ENCODE measurements at places on chromosomes 16 and 17.

DNA sequence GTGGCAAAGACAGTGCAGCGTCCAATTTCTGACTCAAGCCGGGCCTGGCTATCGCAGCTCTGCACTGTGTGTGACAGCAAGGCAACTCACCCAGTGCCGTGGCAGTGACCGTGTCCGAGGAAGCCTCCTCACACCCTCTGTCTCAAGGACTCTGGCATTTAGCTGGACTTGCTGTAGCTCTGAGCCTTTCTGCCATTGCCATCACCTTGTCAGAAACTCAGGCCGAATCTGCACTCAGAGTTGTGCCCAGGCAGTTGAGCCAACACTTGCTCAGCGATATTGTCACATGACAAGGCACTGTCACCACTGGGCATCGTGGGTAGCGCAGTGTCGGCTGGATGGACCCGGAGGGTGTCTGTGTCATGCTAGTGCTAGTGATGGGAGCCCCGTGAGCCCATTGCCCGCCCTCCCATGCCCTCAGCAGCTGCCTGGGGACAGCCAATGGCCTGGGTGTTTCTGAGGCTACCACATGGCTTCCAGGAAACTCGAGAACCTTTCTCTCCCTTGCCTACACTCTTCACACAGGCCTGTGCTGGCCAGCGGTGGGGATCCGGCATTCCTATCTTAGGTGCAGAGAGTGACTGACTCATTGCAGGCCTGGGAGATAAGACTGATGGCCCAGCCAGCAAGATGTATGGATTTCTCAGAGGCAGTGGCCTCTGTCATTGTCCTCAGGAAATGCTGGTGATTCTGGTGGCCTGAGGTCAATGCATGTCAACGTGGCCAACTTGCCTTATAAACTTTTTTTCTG lies 22.1 kb upstream of the STH start:
- DNase-seq = no peak

- no peak for DNase-seq
These were observed 54.9 kb downstream of the SDR42E1 start for GRCh38 chr16:81956213-81956948.

DNA sequence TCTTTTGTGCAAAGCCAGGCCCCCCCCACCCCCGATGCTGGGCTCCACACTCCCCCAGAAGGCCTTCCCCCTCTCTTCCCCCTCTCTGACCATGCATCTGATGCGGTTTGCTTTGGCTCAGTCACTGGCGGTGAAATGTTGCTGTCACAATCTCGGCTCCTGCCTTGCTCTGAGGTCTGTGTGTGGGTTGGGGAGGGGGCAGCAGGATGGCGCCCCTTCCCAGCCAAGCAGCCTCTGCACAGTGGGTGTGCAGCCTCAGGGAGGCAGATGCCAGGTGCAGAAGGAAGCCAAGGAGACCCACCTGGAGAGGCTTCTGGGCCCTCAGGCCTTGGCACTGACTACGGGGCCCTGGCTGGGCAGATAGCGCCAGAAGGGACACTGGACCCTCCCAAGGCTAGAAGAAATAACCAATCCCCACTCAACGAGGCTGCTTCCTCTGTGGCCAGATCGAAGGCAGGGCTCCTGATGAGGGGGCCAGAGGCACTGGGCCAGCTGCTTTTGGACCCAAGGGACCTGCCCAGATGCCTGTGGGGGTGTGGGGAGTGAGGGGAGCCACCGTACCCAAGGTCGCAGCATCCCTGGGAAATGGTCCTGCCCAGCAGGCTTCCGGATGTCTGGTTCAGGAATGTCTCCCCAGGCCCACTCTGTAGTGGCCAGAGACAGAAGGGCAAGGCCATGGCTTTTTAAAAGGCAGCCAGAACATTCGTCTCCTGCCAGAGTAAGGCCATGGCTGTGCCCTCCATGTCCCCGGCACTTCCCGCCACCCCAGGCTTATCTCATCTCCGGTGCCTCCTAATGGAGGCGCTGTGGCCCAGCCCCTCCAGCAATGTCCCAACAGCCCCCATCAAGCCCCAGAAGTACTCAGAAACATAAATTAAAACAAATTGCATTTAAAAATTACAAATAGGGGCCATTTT lies 43.4 kb upstream of the SLC38A10 start:
- DNase-seq = no peak

GRCh38 chr16:85936816-85937215 lies 37.9 kb downstream of the IRF8 start:
- no peak for DNase-seq

DNA sequence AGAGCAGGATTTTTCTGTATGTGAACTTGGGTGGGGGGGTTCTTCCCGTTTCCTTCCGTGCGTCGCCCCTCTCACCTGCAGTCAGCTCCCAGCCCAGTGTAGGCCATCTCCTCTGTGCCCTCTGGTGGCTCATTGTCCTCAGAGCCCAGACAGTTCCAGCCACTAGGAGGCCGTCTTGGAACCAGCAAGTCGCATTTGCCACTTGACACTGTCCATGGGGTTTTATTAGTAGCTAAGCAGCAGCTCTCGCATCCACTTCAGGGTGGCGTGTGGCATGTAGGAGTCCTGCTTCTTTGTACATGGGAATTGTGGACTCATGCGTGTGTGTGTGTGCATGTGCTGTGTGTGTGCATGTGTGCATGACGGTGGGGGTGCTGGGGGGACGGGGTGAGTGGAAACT lies 74.0 kb downstream of the SEC14L1 start:
- DNase-seq = no peak

- DNase-seq = no peak
These were observed 67.8 kb upstream of the SOX9 start for GRCh38 chr17:72053036-72053435.

DNA sequence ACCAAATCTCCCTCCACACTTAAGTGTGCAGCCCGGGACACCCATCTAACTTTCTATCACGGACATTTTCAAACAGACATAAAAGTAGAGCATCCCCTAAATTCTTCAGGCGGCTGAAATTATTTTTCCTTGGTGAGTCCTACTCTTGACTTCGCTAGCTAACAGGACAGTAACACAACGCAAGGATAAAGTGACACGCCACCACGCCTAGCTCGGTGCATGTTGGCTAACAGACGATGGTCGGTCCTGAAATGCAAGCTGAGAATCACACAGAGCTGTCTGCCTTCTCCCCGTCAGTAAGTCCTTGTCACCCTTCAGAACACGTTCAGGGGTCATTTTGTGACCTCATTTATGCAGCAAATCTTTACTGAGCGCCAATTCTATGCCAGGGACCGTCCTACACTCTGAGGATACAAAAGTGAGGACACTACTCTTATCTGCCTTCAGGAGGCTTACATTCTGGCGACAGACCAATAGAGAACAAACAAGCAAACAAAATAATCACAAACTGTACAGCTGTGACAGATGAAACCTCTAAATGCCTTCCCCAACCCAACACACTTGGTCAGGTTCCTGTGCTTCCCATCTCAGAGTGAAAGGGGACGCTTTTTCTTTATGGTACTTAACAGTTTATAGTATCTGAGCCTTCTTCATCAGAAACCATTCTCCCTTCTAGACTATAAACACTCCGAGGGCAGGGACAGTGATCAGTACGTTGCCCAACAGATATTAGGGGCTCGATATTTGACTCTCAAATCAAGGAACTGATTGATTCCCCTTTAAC lies 1.3 kb downstream of the NTAN1 start:
- DNase-seq = no peak

GRCh38 chr17:27404676-27405075 lies 51.6 kb upstream of the KSR1 start:
- no peak for DNase-seq

DNA sequence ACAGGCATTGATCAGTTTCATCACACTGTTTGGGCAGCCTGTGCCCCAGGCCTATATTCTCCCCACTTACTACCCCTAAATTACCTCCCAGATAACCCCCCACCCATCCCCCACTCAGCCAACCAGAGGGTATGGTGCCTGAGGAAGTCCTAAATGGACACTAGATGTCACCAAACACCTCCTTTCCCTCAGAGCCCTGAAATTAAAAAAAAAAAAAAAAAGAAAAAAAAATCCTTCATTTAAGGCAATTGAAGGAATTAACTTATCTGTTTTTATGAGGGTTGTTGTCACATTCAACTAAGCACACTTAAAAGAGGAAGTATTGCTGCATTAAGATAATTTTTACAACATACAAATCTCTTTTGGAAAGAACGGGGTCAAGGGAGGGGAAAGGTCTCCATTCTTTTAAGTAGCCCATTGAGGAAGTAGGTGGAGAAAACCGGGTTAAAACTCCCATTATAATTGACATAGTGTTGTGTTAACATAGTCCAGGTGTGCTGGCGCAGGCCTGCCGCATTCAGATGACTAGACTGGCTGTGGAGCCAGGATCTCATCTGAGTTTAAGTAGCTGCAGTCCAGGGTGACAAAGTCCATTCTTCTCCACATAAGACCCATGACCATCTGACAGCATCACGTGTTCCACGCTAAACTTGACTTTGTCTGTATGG lies 46.3 kb downstream of the SNX11 start:
- DNase-seq = no peak

GRCh38 chr16:89924925-89925307 lies 1.8 kb downstream of the TUBB3 start:
- no peak for DNase-seq

- peak; percentile 70 for DNase-seq
These were observed at the start of gene RUSF1 for GRCh38 chr16:31507929-31508705. Gene RUSF1 (minus strand): TSS chr16:31508391. CDS start chr16:31508373, 18 bp downstream.

DNA sequence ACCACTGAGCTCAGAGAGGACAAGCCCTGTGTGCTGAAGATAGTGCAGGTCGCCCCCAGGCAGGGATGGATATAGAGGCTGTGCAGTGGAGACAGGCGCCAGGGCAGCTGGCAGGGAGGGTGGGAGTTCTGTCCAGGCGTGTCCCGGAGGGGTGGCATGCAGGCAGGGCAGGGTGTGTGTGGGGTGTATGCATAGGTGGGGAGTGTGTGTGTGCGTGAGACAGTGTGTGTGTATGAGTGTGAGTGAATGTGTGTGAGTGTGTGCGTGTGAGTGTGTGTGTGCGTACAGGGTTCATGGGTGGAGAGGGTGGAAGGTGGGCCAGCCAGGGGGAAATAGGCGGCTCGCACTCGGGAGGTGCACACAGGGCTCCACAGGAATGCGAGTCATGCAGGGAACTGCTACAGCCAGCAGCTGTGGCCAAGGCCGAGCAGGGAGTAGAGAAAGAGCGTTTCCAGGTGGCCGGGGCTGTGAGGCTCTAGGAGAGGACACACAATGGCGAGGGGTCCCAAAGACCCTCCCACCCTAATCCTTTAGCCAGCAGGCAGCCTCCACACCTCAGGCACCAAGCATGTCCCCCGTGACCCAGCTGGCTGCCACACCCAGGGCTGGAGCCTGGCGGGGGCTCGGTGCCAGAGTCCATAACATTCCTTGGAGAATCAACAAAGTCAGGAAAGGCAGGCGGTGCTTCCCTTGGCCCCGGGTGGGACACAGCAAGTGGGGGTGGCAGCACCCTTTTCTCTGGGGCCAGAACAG lies 4.6 kb downstream of the PLCD3 start:
- DNase-seq = no peak

GRCh38 chr16:61792194-61792909 lies 243.9 kb downstream of the CDH8 start:
- no peak for DNase-seq

GRCh38 chr17:31787857-31788570 lies 71.0 kb downstream of the COPRS start:
- DNase-seq = no peak

GRCh38 chr16:8634991-8635736 lies 13.7 kb downstream of the METTL22 start:
- DNase-seq = no peak

DNA sequence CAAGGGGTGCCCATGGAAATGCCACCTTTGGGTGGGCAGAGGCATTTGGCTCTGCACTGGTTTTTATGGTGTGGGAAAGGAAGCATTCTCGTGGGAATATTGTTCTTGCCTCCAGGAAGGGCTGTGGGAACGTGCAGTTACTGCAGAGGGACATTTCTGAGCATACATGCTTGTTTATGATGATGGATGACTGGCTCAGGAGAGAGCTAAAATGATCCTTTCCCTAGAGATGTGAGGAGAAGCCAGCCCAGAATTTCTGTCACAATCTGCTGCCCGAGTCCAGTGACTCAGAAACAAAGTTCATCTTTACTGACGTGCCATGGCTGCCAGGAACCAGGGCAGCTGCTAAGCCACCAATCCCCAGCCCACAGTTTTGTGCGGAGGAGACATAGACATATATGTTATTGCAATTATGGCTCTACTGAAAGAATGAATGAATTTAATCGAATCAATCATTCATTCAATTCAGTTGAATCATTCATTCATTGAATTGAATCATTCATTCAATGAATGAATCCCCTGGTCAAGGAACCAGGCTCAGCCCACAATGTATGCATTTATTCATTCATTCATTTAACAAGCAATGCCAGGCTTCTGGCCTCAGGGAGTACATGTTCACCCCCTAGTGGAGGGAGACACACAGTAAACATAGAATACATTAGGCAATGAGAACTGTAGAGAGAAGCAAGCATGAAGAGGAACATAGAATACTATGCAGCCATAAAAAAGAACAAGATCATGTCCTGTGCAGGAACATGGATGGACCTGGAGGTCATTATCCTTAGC lies 414.4 kb upstream of the HSBP1 start:
- DNase-seq = no peak

DNA sequence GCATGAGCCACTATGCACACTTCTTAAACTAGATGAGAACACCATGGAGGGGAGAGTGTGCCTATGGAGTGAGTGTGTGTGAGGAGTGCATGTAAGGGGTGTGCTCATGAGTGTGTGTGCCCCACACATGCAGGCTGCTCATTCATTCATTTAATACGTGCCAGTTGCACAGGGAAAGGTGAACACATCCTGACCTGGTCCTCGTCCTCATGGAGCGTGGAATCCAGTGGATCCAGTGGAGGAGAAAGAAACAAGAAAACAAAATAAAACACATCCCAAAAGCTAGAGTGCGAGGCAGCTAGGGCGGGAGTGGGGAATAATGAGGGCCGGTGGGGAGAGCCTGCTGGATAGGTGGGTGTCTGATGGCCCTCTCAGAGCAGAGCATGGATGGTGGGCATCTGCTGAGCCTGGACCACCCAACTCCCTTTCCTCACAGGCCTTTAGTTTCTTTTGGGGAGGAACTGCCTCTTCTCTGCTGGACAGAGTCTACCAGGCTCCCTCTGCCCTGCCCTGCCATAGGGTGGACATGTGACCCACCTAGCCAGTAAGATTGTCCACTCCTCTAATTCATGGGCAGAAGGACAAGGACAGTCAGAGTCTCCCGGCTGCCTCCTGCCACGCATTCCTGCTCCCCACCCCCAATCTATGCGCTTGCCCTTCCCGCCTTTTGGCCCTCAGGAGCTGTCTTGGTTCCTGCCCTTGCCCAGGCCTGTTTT lies 204.3 kb downstream of the RAB11FIP4 start:
- DNase-seq = no peak

DNA sequence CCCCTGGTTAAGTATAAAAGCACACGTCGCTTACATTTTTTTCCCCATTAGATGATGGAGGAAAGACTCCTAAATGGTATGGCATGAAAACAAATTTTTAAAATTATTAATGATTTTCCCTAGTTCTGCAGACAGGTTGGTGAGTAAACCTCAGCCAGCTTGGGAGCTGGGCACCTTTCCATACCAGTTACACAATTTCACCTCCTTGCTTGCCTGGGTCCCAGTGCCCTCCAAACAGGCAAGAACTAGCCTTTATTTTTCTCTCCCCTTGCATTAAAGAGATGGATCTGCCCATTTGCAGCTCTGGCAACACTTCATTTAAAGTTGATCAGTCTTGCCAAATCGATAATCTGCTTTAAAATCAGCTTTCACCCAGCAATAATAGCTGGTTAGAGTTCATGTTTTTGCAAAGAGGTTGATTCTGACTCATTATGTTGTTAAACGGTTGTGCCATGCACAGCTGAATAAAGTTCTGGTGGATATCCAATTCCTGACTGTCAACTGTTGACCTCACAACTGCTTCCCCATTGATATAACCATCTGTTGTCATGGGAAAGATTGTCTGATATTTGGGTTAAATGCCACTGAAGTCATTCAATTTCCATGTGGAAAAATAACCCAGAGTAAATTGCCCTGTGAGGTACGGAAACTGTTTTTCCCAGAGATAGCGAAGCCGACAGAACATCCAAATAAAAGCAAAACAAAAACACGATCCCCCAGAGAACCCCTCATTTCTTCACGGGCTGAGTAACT lies 1.3 kb downstream of the C17orf58 start:
- DNase-seq = no peak
